ENCODE measurements at places on chromosomes 16 and 17.

- DNase-seq = no peak
These were observed 13.8 kb downstream of the SLFN5 start for GRCh38 chr17:35256629-35257028.

- DNase-seq = no peak
These were observed 5.3 kb upstream of the GFAP start for GRCh38 chr17:44920565-44920940.

DNA sequence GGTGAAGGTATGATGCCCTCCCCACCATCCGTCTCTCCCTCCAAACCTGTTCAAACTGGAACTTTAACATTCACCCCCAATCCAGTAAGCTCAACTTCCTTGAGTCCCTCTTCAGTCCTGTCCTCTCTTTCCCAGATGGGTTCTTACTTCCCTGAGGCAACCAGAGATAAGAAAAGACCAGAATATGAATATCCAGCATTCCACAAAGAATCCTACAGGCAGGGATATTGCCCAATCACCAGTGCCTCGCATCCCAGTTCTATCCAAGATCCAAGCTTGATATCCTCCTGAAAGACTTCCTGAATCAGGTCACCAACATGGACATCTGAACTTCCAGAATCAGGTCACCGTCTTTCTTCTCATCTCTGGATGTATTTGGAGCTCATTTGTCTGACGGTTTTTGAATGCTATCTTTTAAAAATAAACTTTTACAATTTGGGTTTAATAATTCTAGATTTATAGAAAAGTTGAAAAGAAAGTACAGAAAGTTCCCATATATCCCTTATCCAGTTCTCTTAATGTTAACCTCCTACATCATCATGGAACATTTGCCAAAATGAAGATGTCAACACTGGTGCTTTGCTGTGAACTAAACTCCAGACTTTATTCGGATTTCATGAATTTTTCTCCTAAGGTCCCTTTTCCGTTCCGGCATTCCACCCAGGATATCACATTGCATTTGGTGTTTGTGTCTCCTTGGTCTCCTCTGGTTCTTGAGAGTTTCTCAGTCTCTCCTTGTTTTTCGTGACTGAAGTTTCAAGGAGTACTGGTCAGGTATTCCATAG is 13.7 kb upstream of the COL1A1 start:
- DNase-seq = no peak

DNA sequence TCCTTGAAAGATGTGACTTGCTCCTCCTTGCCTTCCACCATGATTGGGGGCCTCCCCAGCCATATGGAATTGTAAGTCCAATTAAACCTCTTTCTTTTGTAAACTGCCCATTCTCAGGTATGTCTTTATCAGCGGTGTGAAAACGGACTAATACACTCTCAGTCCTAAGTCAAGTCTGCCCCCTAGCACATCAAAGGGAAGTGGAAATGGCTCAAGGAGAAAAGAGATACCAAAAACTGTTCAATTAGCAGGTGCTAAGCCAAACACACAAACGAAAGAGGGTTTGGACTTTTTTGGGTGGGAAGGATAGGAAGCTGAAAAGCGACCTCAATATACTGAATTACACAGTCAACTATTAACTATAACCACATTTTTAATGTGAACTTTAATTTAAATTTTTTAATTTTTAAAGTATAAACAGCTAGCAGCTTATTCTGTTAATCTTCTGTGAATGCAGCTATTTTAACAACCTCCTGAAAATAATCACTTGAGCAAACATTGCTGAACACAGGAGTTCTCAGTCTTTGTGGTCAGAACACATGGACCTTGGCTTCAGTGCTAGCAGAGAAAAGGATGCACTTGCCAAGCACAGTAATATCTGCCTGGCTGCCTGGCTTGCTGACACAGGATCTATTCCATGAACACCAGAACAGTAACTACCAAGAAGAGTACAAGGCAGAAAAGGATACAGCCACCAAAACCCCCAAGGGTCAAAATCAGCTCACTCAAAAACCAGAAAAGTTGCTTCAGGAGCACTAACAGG is 10.9 kb downstream of the ZNF18 start:
- no peak for DNase-seq

GRCh38 chr17:30939051-30939689 is 17.4 kb downstream of the ADAP2 start:
- no peak for DNase-seq

DNA sequence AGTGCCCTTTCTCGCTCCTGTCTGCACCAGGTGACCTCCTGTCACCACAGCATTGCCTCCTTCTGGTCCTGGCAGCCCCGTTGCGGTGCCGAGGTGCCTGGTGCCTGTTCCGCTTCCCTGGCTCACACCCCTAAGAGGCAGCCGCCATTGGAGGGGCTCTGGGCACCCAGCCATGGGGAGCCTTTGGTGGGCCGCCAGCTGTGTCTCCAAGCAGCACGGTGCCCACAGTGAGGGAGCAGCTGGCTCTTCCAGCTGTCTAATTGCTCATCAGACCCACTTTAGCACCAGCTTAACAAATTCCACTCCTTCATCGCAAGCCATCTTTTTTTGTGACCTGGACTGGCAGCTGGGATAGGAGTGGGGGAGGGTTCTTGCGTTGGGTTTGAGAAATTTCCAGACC is 276.1 kb downstream of the SNX29 start:
- DNase-seq = no peak

- DNase-seq = no peak
These were observed 70.9 kb upstream of the ATP2A3 start for GRCh38 chr17:4035081-4035680.

- no peak for DNase-seq
These were observed 511.9 kb upstream of the CDH8 start for GRCh38 chr16:62548095-62548494.

- no peak for DNase-seq
These were observed 9.1 kb downstream of the TNFRSF13B start for GRCh38 chr17:16962804-16963203.

DNA sequence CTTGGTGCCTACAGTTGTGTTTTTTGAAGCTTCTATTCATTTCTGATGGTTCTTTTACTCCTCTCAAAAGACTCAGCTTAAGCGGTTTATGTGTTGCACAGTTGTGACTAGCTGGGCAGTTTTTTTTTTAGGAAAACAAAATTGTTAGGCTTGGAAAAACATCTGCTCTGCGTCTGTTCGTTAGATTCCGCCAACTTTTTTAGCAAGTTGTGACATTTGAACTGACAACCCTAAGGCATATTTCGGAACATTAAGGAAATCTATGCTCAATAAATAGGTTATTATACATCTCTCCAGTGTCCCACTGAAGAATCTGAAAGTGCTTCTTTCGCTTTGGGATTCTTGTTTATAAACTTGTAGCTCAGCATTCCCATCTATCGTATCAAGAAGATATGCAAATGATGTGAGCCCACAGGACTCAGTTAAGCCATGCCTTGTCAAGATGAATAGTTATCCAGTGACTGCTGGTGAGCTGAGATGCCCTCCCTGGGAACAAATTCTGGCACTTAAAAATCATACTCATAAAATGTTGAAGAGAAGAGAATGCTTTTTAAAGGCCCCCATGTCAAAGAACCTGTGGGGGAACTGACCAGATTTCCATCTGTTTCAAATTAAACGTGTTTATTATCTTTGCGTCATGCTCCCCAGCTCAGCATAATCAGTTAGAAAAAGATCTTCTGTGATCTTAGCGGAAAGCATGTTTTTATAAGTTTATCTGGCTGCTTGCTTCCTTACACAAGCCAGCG is 109.0 kb upstream of the FAM20A start:
- DNase-seq = no peak

- DNase-seq = no peak
These were observed 79.8 kb upstream of the ADAMTS18 start for GRCh38 chr16:77514500-77515220.

DNA sequence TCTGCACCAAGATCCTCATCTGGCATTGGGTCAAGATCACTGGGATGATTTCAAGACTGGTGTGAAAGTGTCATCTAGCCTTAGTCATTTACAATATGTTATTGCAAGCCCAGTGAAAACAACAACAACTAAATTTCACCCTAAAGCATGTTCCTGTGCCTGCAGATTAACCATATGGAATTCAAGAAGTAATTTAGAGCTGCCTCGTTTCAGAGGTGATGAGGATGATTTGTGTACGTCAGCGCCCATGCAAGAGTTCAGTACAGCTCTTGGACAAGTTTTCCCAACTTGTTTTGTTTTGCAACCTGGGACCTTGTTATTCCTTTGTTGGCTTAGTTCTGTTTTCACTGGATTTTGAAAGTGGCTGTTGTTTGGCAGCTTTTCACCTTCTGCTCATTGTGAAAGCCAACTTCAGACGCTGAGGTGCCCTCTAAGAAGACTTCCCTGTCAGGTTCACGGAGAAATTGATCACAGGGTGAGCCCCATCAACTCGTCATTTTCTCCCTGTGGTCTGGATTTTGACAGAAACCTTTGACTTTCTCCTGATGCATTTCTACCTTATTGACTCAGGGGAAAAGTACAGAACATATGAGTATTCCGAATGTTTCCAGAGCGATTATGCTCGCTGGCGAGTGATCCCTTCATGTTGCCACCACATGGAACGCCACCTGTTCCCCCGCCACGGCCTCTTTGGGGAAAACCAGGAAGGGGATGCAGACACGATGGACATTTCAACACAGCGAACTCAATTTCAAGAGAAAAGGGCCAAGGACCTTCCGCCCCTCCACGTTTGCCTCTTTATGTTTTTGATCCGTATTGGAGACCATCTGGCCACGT is 85.6 kb downstream of the FOXL1 start:
- no peak for DNase-seq

GRCh38 chr17:7497228-7497627 is 13.1 kb downstream of the POLR2A start:
- no peak for DNase-seq

- no peak for DNase-seq
These were observed 9.1 kb downstream of the TEKT3 start for GRCh38 chr17:15332338-15332737.

- no peak for DNase-seq
These were observed at the start of gene MPO for GRCh38 chr17:58280480-58281217. Gene MPO, minus strand, starts transcription at chr17:58280935. Its CDS starts 177 bp downstream, at chr17:58280758.

DNA sequence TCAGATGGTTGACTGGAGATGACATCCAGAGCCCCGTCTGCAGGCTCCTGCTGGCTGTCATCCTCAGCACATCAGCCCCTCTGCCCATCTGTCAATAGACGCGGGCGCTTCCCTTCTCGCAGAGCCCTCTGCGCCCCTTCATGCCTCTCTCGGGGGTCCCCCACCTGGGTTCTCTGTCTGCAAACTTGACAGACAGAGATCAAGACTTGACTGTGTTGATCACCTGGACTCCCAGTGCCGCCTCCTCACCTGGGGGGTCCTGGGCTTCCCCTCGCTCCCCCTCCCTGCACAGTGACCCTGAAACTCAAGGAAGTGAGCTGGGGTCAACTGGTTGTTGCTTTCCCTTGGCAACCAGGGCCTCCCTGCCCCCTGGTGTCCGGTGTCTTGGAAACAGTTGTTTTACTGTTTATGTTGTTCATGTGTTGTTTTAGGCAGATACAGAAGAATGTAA is 31.9 kb downstream of the RNF213 start:
- no peak for DNase-seq

- no peak for DNase-seq
These were observed 218.5 kb upstream of the CIBAR2 start for GRCh38 chr16:85330694-85331188.

DNA sequence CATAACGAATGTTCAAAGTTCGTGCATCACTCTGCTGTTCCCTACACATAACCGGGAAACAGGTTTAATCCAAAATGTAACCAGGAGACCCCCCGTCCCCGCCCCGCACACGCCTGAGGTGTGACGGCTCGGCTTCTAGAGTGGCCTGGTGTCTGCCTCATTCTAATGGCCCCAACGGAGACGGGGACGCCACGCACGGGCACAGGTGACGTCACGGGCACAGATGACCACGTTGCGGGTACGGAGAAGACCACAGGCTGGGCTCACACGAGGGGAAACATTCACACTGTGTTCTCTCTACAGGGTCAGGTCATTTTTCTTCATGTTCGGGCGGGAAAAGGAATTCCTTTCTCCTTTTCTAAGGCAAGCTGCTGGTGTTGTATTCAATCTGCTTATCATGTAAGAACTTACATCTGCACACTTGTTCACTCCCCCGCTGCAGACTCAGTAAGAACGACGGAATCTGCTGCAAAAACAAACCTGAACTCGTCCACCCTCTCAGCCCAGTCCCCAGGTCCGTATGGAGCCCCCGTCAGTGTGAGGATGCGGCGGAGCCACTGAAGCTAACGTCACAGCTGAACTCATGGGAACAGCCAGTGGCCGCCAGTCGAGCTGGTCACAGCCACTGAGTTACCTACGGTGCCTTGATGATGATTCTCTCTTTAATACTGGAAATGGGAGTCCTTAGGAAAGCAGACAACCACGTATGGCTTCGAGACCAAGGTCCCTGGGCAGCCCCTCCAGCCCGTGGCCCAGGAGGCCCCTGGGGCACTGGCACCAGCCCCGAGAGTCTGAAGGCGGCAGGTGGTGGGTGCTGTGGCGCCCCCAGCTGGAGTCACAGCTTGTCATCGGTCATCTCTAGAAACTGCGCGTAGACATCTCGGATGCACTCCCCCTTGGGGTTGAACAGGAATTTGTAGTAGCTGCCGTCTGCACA is 32.9 kb downstream of the WDR45B start:
- no peak for DNase-seq

DNA sequence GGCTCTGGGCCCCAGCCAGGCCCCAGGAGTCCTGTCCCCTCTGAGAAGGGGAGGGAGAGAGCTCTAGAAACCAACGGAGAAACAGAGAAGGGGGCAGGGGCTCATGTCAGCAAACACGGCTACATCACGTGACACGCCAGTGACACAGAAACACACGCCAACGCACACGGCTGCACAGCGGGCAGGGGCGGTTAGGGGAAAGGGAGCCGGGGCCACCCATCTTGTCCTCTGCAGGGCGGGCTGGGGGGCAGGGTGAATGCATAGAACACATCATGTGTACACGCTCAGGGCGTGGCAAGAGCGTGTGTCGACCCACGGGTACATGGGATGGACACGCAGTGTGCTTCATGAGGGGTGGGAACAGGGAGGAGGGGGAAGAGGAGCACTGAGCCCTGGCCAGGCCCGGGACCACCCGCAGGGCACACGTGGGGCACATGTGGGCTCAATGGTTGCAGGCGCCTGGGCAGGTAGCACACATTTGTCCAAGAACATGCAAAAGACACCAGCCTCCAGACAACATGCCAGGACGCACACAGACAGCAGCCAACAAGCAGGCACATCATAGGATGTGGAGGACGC is 4.6 kb downstream of the HSD3B7 start:
- DNase-seq = no peak

DNA sequence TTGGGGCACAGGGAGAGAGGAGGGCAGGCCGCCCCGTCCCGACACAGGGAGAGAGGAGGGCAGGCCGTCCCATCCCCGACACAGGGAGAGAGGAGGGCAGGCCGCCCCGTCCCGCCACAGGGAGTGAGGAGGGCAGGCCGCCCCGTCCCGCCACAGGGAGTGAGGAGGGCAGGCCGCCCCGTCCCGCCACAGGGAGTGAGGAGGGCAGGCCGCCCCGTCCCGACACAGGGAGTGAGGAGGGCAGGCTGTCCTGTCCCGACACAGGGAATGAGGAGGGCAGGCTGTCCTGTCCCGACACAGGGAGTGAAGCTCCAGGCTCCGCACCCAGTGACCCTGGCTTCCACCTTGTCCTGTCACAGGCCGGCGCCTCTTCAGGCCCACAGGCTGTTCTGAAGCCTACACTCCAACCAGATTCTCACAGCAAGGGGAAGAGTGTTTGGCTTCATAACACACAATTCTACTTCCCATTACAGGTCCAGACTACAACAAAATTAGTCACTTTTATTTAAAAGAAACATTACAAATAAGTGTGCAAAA is 34.1 kb downstream of the WDR45B start:
- DNase-seq = no peak
